ENCODE measurements at places on chromosomes 3 and 15.

DNA sequence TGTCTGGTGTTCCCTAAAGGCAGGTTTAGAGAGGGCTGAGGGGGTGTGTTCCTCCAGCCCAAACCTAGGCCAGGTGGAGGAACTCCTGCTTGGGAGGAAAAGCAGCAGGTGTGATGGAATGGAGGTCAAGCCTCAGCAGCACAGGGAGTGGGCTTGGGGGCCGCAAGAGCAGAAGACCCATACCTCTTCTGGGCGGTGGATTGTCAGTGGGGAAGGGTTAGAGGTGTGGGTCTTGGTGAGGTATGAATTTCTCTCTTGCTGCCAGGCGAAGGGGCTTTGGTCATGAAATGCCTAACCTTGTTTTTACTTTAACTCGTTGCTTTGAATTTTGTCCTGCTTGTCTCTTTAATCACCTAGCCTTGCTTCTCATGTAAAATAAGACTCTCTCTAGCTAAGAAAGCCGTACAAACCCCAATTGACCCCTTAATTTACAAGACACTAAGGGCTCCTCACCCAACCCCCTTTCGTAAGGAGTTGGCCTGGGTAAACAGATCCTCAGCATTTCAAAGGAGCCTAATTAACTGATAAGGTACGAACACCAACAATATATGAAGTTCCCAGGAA lies 38.9 kb downstream of the DHX30 start:
- no peak for DNase-seq

- DNase-seq: no peak
Observed at GRCh38 chr3:190320594-190321362, 1.5 kb downstream of the CLDN1 start.

DNA sequence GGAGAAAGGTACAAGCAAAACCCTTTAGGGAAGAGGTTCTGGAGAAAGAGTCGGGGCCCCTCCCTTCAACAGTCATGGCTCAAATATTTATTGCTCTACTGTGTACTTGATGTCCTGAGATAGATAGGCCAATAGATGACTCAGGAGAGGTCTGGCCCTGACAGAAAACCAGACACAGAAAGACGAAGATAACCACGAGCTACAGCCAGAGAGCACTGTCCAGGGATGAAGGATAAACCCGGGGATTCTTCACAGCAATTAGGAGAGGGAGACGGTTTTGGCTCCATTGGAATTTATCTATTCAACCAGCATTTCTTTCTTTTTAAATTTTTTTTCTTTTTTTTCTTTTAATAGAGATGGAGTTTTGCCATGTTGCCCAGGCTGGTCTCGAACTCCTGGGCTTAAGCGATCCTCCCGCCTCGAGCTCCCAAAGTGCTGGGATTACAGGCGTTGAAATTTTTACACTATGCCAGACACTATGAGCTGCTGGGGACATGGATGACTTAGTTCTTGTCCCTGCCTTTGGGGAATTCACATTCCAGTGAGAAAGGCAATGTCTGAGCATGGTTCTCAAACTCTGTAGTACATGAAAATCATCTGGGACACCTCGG lies 4.6 kb upstream of the CIDEC start:
- DNase-seq: no peak

GRCh38 chr3:126720596-126720995 lies 16.6 kb downstream of the CHCHD6 start:
- no peak for DNase-seq

- DNase-seq: no peak
Observed at GRCh38 chr3:43917361-43917760, 226.6 kb downstream of the ABHD5 start.

- DNase-seq: no peak
Observed at GRCh38 chr3:142613491-142613890, 17.3 kb downstream of the PLS1 start.

DNA sequence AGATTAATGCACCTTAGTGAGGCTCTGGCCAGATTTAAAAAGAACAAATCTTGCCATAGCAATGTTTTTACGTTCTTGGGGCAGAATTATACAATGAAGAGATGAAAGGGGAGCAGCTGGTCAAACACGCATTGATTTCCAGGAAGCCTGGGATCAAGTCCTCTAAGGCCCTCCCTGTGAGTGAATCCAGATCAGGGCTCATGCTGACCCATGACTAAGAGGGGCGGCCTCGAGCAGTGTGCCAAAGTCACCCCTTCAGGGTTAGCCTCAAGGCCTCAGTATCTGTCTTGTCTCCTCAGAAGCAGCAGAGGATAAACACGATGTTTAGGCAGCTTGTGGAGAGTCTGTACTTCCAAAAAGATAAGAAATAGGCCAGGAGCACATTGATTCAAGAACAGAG lies 9.3 kb upstream of the RBP1 start:
- no peak for DNase-seq

GRCh38 chr3:181725131-181725731 lies 13.5 kb downstream of the SOX2 start:
- no peak for DNase-seq

GRCh38 chr15:29570121-29570947 lies 251.9 kb downstream of the TJP1 start:
- DNase-seq: no peak

GRCh38 chr3:84985795-84986194 lies 27.0 kb downstream of the CADM2 start:
- DNase-seq: no peak

DNA sequence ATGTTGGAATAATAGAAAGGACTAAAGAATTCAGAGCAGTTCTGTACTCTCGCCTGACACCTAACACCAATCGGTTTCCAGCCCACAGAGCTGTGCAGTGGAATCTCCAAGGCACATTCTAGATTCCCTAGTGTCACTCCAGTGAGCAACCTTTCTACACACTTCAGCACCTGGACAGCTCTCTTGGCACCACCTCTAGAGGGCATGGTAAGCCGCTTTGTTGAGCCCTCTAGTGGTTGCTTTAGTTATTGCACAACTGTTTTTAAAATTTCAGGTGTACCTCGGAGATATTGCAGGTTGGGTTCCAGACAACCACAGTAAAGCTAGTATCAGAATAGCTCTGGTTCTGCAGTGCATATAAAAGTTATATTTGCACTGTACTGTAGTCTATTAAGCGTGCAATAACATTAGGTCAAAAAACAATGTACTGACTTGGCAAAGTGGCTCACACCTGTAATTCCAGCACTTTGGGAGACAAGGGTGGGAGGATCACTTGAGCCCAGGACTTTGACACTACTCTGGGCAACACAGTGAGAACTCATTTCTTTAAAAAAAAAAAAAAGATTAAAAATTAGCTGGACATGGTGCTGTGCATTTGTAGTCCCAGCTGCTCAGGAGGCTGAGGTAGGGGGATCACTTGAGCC lies 26.5 kb upstream of the ERC2 start:
- DNase-seq: peak; percentile 47

DNA sequence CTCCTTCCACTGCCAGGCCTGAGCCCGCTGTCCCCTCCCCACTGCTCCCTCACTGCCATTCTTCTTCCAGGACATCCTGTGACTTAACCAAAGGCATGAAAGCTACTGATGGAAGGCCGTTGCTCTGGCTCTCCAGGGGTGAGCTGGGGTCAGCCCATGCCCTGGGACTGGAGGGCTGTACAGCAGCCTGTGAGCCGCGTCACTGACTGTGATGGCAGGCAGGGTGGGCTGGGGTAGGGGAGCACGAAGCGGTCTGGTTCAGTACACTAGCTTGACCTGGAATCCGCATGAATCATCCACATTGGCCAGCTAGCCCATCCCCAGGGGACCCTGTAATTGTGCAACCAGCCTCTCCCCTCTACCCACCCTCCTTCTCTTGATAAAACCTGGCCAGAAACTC lies 30.8 kb downstream of the CORO2B start:
- DNase-seq: no peak

DNA sequence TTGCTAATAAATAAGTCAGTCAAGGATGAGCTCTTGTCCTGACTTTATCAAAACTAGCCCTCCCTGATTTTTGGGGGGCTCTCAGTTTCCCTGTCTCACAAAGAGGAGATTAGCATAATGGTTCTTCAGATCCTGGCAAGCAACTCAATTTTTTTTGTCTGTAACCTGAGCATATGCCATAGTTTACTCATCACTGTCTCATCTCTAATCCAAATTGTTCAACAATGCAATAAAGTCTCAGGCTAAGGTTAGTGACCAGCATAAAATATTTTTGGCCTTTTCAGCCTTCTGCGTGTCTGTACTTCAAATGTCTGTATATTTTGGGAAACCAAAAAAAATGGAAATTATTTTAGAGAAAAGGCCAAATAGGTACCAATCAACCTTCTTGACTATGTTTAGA lies 465.6 kb upstream of the TPRG1 start:
- DNase-seq: no peak

DNA sequence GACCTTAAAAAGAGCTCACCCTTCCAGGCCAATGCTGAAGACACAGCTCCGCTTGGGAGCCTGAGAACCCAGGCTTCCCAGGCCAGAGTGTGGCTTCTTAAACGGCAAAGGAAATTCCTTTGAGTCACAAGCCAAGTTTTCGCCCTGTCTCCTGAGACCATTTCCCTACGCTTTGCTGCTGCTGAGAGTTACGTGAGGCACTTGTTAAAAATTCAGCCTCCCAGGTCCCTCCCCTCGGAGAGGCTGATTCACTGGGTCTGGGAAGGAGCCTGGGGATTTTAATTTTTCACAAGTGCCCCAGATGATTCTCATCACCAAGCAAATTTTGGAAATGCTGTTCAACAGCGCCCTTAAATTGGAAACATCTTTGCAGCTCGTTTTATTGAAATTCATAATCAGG lies 25.5 kb downstream of the RLBP1 start:
- no peak for DNase-seq

DNA sequence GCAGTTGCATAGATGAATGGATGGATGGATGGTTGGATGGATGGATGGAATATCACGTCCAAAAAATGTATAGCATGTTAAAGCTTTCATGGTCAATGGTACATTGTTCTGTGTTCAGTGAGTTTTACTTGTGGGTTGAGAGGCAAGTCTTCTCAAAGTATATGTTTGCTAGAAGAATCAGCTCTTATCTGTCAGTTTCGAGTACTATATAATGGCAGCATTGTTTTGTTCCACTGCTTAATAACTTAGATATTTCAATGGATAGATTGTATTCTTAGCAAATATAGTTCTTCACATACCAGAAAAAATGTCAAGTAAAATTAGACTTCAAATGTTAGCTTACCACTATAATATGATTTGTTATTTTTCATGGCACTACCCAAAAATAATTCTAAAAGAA lies 100.9 kb upstream of the CDIN1 start:
- no peak for DNase-seq

DNA sequence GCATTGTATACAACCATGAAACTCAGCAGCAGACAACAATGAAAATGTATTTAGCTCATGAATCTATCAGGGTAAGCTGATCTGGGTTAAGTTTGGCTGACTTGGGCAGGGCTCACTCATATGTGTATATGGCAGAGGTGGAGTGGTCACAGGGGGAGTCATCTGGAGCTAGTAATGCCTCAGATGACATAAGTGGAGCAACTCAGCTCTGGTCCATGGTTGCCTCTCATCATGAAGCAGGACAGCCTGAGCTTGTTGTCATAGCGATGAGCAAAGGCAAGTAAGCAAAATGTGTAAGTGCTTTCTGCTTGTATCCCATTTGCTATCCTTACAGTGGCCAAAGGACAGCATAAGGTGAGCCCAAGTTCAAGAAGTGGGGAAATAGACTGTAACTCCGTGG lies 64.5 kb downstream of the ALCAM start:
- no peak for DNase-seq

GRCh38 chr3:175212896-175213295 lies 353.8 kb downstream of the NAALADL2 start:
- no peak for DNase-seq

GRCh38 chr3:36013425-36013824 lies 366.9 kb upstream of the STAC start:
- no peak for DNase-seq

GRCh38 chr3:124121379-124122312 lies 129.7 kb upstream of the ROPN1 start:
- DNase-seq: no peak

GRCh38 chr3:53236112-53236841 lies 19.5 kb downstream of the TKT start:
- no peak for DNase-seq

DNA sequence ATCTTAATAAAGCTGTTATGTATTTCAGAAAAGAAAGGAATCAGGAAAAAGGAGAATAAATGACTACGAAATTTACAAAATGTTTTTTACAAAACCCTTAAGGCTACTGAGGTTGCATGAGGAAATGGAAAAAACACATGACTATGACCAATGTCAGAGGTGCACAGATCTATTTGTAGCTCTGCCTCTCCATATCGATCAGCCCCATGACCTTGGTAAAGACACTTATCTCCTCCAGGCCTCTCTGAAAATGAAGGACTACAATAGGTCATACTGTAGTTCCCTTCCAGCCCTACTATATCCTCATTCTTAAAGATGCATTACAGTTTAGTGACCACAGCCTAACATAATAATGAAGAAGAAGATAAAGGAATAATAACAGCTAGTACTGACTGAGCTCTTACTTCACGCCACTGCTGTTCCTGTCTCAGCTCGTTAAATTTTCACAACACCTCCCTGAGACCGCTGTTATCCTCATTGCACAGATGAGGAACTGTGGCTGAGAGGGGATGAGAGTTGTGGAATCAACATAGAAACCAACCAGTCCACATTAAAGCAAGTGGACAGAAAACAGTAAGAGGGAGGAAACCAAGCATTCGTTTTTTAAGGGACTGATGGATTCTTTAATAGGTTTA lies 163.2 kb downstream of the MAGI1 start:
- no peak for DNase-seq

DNA sequence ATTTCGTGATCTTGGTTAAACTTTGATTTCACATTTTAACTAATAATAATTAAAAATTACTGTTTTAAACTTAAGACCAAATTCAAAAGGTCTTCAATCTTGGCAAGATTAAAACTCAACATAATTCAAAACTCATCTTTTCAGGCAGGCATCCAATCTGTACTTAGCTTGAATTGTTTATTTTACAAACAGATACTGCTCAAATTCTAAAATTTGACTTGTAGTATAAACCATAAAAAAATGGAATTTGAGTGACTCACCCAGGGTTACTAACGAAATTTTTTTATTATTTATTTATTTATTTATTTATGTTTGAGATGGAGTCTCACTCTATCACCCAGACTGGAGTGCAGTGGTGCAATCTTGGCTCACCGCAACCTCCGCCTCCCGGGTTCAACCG lies 64.4 kb downstream of the GAP43 start:
- DNase-seq: no peak

DNA sequence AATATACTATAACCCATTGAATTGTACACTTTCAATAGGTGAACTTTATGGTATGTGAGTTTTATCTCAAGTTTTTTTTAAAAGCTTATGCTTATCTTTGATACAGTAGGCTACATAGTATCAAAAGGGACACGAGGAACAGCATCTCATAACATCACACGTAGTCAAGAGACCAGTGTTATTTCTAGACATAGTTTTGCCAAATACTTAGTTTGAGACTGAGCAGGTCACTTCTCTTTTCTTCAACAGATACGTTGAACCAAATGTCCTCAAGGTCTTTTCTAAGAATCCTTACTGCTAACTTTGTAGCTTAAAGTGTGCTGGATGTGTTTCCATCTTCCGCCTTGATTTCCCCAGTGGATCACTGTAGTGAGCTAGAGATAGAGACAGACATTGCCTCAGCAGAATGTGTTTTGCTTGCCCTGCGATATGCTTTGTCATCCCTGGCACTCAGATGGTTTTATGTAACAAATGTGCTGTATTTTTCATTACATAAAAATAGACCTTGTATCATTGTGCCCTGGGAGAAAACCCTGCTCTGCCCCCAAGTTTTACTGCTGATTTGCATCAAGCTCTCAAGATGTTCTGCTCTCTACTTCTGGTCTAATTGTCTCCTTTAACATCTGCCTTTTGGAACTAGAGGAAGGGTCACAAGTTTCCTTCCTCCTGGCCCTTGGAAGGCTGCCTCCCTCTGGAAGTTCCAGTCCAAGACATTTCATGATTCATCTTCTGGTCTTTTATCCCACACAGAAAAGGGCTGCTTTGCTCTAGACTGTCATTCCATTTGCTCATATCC lies 426.4 kb upstream of the RGMA start:
- no peak for DNase-seq
